ENCODE measurements at places on chromosomes 3 and 15.

- no peak for DNase-seq
Observed at GRCh38 chr15:35671981-35672380, 126.0 kb upstream of the DPH6 start.

DNA sequence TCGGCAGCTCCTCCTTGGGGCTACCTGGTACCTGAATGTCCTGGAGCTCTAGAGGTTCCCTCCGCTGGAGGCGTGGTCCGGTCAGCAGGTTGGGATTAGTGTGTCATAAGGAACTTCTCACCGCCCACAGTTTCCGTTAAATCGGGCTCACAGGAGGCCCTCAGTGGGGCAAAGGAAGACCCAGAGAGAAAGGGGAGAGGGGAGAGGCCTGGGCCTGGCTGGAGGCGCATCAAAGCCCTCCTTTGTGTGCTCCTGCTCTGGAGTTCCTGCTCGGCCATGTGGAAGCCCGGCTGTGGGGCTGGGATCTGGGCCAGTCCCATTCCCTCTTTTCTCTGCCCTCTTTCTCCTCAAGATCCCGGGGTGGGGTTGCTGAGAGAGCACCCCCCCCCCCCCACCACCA, at the start of gene RLBP1:
Gene RLBP1 (minus strand): TSS at position 37 of the 400 bp plus-strand sequence. CDS start 2,604 bp downstream, outside the sequence.
- no peak for DNase-seq

- no peak for DNase-seq
Observed at GRCh38 chr3:4413467-4413866, 53.6 kb downstream of the SUMF1 start.

- DNase-seq = no peak
Observed at GRCh38 chr3:43036621-43037423, 57.7 kb downstream of the GASK1A start.

GRCh38 chr3:67998281-67998680, 343.9 kb upstream of the SUCLG2 start:
- no peak for DNase-seq

- peak; percentile 33 for DNase-seq
Observed at GRCh38 chr3:14143271-14144225, 18.7 kb downstream of the TMEM43 start.

- no peak for DNase-seq
Observed at GRCh38 chr3:147521646-147522045, 112.5 kb downstream of the ZIC1 start.

GRCh38 chr3:77577264-77577663, 537.4 kb downstream of the ROBO2 start:
- DNase-seq = no peak

- no peak for DNase-seq
Observed at GRCh38 chr15:29891096-29891457, 68.8 kb upstream of the TJP1 start.

GRCh38 chr3:107756649-107757048, 233.9 kb downstream of the BBX start:
- DNase-seq = no peak

- DNase-seq = no peak
Observed at GRCh38 chr3:5618170-5618569, 430.7 kb downstream of the EDEM1 start.

- no peak for DNase-seq
Observed at GRCh38 chr15:31328969-31329639, 2.5 kb downstream of the KLF13 start.

- DNase-seq = no peak
Observed at GRCh38 chr15:58393241-58393662, 38.5 kb upstream of the LIPC start.

- DNase-seq = no peak
Observed at GRCh38 chr15:55357774-55358173, 38.8 kb downstream of the PIGB start.
